H54 (cell line): ENCODE measurements at places on chromosomes 13 and 19.

DNA sequence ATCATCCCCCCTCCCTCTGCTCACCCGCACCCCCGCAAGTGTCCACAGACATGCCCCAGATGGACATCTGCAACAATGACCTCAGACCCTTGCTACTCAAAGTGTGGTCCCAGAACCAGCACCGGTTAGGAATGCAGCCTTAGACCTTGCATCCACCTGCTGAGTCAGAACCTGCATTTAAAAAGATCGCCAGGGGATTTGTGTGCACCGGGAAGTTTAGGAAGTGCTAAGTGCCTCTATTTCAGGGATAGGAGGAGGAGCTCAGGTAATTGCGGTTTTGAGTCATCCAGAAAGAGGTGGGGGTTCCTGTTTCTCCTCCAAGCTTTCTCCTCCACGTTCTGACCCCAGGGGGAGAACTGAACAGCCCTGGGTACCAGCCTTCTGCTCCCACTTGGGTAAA lies 46.2 kb downstream of the CACNA1A start:
- no peak for DNase-seq

- no peak for DNase-seq
Measured at GRCh38 chr13:94454906-94455305, 24.6 kb downstream of the DCT start.

- peak; percentile 16 for DNase-seq
Measured at GRCh38 chr13:50509771-50510441, 333.6 kb downstream of the DLEU7 start.

DNA sequence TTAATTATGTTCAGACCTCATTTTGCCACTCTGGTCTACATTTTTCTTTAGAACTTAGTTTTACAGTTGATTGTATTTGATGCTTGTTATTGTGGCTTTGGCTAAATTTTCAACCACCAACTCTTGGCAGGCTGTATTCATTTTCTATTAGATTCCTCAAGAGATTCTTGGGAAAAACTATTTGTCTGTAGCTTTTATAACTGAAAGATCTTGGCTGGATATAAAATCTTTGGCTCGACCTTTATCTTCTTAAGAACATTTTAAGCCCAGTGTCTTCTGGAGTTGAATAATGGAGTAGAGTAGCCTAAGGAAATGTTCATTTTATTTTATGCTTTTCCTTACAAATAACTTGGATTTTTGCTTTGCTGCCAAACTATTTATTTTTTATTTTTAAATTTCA lies 848.5 kb downstream of the PCDH17 start:
- DNase-seq: no peak

DNA sequence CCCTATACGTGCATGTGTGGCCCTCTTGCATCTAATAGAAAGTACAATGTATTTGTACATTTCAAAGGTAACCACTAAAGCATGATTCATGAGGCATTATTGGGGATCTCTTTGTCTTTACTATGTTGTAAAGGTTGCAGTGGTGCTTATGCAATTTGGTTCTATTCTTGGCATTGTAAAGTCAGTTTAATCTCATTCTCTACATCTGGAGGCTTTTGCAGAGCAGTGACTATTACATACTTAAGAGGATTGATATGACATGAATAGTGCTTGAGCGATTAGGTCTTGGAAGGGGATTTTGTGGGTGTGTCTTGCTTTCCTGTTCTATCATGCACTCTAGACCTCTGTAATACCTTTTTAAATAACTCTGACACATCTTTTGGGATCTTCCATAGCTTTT lies 610.0 kb downstream of the EFNB2 start:
- no peak for DNase-seq

DNA sequence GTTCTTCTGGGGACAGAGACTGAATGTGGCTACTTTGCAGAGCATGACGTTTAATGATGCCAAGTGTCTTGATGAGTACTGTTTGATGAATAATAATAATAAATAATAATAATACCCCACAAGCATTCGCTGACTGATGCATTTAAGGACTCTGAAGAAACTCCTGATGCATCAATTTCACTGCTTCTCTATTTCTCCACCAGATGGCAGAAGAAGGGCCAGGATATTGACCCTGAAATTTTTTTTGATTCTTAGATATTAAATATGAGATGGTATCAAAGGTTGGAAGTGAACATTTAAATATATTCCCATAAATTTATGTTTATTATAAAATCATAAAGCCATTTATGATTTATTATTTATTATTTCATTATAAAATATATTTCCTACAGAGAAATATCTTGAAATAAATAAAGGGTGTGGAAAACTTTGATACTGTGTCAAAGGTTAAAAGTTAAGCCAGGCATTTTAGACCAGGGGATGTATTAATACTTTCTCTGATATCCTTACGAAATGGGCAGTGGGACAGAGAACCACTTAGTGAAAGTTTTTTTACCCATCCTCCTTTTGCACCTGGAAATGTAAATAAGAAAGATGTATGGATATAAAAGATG lies 170.9 kb downstream of the LACC1 start:
- DNase-seq: no peak

DNA sequence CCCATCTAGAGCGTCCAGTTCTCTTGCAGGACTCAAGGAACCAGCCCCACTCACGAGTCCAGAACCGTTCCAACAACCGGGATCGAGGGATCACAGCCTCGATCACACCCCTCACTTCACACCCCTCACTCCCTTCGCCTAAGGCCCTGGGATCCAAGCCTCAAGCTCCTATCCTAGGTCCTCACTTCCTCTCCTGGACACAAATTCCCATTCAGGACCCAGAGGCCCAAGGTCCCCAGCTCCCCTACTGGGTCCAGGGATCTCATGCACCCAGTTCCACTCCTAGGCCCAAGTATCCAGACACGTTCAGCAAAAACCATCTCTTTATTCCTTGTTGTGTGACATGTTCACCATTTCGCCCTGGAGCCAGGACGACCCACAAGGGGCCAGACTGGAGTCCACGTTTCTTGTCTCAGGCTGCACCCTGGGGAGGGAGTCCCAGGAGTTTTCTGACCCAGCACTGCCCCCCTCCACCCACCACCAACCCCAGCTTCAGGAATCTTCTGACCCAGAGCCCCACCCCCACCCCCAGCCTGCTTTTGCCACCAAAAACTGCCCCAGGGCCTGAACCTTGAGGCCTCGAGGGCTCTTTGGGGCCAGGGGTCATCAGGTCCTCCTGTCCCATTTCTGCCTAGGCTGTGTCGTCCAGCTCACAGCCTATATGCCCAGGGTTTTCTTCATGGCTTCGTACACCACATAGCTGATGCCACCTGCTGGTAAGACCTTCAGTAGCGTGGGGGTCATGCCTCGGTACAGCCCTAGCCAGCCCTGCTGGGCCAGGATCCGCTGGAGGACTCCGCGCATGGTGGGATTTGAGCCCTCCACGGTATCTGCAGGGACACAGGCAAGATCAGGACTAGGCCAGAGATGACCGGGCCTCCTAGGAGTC lies 1.4 kb upstream of the KHSRP start:
- no peak for DNase-seq
